ENCODE measurements at places on chromosomes 1 and 21.

DNA sequence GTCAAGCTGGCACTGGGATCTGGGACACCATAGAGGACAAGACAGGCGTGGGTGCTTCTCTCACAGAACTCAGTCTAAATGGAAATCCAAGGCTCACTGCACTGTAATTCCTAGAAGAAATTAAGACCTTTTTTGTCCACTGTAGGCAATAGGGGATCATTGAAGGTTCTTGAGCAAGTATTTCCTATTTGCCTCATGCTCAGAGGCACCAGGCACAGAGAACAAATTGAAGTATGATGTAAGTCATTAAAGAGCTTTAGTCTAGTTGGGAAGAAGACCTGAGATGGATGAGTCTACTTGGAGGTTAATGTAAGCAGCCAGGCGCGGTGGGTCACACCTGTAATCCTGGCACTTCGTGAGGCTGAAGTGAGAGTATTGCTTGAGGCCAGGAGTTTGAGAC, 34.6 kb downstream of the EIF2D start:
- DNase-seq: no peak

DNA sequence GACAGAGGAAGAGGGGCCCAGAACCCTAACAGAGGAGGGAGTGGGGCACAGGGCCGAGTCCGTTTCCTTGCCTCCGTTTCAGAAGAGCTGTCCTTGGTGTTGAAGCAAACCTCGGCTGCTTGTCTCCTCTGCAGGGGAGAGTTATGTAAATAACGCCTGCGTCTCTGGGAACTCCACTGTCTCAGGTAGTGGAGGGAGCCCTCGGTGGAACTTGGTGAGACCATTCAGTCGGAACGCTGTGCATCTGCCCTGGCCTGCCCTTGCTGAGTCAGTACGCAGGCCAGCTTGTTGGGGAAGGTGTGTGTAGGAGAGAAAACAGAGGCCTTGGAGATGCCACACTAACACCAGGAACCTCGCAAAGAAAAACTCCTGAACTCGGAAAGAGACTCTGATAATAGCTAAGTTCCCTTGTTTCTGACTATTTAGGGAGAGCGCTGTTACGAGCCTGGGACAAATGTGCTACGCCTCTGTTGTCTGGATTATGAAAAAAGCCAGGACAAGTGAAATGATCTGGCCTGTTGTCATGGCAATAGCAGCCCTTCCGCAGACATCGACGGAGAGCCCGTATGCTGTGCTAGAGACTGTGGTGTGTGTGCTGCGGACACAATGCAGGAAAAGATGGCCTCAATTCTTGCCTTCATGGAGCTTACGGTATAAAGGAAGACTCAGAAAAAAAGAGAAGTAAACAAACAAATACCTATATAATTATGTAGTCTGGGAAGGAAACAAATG, 94.6 kb upstream of the AKT3 start:
- DNase-seq: peak; percentile 49

- DNase-seq: no peak
Measured at GRCh38 chr1:187605736-187606135, 777.0 kb downstream of the PLA2G4A start.

- DNase-seq: peak; percentile 2
Measured at GRCh38 chr1:209583408-209583807, at the start of gene CAMK1G. Gene CAMK1G (plus strand): TSS chr1:209583714. CDS start chr1:209594984, 11,270 bp downstream.

DNA sequence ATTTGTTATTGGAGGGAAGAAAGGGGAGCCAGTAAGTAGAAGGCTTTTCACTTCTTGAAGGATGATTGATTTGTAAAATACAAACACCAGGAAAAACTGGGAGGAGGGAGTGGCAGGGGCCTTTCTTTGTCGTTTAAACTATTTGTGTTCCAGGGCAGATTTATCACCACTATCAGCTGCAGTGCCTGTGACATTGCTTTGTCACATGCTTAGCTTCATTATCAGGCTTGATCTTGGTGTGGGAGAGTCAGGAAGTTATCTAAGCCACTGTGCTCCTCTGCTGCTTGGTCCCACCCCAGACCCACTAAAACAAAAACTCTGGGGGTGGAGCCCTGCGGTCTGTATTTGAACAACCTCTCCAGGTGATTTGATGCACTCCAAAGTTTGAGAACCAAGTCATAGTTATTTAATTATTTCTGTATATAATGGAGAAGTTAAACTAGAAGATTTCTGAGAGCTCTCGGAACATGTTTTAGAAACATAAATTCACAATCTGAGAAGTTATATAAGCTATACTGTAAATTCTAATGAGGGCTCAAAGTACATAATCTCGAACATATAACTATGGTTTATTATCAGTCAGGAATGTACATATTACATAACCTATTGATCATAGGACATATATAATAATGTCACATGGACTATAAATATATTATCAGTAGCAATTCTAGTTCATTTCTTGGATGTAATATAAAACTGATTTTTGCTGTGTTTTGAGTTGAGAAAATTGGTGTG, 87.9 kb downstream of the CDC14A start:
- DNase-seq: no peak

- no peak for DNase-seq
Measured at GRCh38 chr1:192635939-192636338, at the start of gene RGS13. Gene RGS13 (plus strand): TSS chr1:192636147. CDS start chr1:192644335, 8,188 bp downstream.

DNA sequence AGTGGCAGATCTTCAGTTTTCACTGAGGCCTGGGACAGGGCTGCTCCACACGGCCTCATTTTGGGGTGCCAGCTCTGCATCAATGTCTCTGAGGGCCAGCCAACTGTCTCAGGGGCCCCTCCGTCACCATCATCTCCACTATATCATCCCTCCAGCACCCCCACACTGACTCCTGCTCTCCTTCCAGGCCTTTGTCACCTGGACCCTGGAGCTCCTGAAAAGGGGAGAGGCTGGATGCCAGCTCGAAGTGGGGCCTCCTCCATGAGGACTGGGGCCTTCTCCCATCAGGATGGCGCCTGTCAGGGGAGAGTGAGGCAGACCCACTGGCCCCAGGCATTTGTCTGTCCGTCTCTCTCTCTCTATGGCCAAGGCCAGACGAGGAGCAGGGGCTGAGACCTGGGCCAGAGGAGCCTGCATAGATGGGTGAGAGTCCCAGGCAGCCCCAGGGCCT, 44.7 kb upstream of the LRP8 start:
- DNase-seq: no peak

DNA sequence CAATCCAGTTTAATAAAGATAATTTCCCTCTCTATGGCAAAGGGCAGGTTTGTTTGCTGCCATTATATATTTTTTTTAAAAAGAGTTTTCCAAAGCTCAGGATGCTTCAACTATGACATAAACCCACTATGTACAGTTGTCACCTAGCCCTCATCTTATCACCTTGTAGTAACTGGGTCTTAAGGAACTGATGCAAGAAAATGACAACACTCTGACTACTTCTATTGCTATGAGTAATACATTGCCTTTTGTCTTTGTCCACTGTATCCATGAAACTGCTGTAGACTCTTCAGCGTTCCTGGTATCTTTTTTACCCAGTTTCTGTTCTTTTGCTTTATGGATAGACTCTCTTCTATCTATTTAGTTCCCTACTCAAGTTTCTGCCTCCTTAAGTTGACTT, 586.5 kb downstream of the NEGR1 start:
- no peak for DNase-seq

- peak; percentile 61 for DNase-seq
Measured at GRCh38 chr1:6465461-6466005, 440 bp downstream of the TNFRSF25 start.

GRCh38 chr1:21265644-21266043, 24.6 kb downstream of the ECE1 start:
- no peak for DNase-seq

DNA sequence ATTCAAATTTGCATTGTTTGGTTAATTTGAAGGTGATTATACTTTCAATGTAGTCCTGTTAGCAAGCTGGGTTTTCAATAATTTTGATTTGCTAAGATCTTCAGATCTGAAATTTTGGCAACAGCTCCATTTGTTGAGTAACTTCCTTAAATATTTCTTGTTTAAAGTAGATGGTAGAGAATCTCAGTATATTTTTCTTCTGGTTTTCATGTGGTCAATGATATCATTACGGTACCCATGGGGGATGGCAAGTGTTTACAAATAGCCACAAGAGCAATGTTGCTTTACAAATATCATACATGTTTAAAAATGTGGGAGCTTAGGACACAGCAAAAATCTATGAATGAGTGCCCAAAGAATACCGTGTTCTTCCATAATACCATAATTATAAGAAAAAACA, 175.9 kb downstream of the IFI44 start:
- no peak for DNase-seq

- DNase-seq: no peak
Measured at GRCh38 chr1:186629341-186629740, 50.9 kb downstream of the PTGS2 start.

GRCh38 chr1:93591676-93592550, 89.7 kb downstream of the BCAR3 start:
- DNase-seq: no peak

GRCh38 chr1:76013206-76013581, 61.4 kb upstream of the ST6GALNAC3 start:
- no peak for DNase-seq

GRCh38 chr1:228414511-228415211, 2.0 kb downstream of the TRIM17 start:
- DNase-seq: no peak

GRCh38 chr1:19921310-19921709, 2.1 kb downstream of the PLA2G2E start:
- DNase-seq: no peak

- DNase-seq: no peak
Measured at GRCh38 chr1:112522621-112523020, 13.9 kb downstream of the WNT2B start.

- no peak for DNase-seq
Measured at GRCh38 chr1:149936992-149937705, 470 bp upstream of the MTMR11 start.

DNA sequence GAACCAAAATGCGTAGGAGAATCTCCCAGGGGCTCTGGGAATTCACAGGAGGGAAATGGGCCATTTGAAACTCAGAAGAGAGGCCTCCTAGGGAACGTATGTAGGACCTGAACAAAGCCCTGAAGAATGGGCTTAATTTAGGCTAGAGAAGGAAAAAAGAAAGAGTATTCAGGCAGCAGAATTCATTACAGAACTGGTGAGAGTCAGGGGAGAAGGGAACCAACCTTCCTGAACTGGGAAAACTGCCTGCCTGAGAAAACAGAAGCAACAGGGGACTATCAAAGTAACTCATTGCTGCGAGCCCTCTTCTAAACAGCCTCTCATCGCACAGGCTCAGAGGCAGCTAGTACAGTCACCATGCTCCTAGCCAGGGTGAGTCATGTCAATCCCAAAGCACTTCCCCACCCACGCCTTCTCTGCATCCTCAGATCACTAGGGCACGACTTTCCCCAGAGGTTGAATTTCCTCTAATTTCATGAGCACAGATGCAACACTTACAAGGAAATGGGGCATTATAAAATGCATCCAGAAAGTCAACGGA, 98.1 kb downstream of the ADSS2 start:
- DNase-seq: no peak

GRCh38 chr1:96730574-96731298, 9.2 kb downstream of the PTBP2 start:
- no peak for DNase-seq

DNA sequence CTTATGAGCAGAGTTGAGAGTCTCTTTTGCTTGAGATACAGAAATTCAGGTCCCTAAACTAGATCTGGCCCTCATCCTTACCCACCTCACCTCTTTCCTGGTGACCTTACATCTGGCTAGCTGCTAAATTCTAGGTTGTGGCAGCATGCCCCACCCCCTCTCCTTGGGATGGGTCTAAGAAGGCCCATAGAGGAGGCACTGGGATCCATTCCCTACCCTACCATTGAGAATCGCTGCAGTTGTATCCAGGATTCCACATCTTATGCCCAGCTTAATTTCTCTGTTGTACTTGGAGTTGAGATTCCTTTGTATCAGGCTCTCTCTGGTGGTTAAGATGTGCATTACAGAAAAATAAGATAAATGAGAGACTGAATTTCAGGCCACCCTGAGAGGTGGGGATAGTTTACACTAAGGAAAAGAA, 9.5 kb upstream of the TMEM39B start:
- no peak for DNase-seq

GRCh38 chr21:35035581-35035980, 13.5 kb downstream of the RUNX1 start:
- DNase-seq: no peak

- DNase-seq: no peak
Measured at GRCh38 chr1:14529475-14529874, 69.0 kb upstream of the KAZN start.

DNA sequence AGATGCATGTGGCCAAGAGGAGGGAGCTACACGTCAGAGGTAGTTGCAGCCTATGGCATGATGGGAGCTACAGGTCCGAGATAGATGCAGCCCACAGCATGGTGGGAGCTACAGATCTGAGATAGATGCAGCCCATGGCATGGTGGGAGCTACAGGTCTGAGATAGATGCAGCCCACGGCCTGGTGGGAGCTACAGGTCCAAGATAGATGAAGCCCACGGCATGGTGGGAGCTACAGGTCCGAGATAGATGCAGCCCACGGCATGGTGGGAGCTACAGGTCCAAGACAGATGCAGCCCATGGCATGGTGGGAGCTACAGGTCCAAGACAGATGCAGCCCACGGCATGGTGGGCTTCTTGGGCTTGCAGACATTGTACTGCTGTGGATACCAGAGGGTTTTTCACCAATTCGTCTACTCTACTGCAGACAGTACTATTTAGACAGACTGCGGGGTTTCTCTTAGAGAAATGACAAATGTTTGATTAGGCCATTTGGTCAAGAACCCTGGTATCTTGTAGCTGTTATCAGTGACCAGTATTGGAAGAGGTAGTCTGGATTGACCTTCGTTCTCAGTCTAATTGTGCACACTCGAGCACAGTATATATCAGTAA, 127.4 kb downstream of the DHRS3 start:
- no peak for DNase-seq

DNA sequence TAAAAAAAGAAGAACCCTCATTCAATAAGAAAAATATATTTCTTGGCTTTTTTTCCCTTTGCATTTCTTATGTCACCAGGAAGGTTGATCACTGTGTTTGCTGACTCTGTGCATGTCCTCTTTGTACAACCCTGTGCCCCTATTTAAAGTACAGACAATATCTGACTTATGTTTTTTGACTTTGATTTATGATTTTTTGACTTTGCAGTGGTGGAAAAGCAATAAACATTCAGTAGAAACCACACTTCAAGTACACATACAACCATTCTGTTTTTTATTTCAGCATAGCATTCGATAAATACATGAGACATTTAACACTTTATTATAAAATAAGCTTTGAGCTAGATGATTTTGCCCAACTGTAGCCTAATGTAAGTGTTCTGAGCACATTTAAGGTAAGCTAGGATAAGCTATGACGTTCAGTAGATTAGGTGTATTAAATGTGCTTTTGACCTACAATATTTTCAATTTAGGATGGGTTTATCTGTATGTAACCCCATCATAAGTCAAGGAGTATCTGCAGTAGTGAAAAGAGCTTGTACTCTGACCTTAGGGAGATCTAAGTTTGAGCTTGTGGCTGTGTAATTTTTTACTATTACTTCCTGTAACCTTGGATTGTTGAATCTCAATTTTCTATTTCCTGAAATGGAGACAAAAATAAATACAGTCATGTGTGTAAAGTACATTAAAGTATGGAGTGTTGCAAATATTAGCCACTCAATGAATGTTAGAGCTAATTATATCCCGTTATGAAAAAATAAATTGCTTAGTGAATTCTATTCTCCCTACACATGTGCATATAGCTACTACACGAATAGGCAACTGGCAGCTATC, 1.2 kb downstream of the RNASEL start:
- no peak for DNase-seq
